ENCODE measurements at places on chromosomes 4 and X. TPM values are rescaled to one million over a fixed set of nuclear protein-coding genes. Genes with fewer than 3 reads are reported as not detected.

AFF2 gene
- 0.33 TPM for total RNA-seq

ADAM29 gene
- total RNA-seq = not detected

GALNTL6 gene
- not detected for total RNA-seq

FATE1 gene
- total RNA-seq = not detected

CYBB gene
- total RNA-seq = 3.7 TPM

SPP1 gene
- 7.2 TPM for total RNA-seq

FMR1NB gene
- total RNA-seq = not detected

Measured in CD8-positive, alpha-beta memory T cell (primary cell).